ENCODE measurements at places on chromosomes 2 and 18. TPM values are rescaled to one million over a fixed set of nuclear protein-coding genes. Genes with fewer than 3 reads are reported as not detected.

DNA sequence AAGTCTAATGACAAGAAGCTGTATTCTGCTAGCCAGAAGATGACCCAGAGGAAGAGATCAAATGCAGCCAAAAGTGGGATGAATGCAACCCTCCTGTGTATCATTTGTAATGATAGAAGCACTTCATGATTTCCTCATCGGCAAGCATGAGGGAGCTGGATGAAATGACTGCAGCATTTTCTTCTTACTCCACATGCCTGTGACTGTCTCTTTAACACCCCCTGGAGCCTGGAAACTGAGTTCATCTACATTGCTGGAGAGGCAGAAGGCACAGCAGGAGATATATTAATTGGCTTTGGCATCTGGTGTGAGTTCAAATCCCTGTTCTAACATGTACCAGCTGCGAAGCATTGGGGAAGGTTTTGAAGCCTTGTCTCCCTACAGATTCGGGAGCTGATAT, 37.7 kb downstream of the ID2 start:
- no peak for DNase-seq

DNA sequence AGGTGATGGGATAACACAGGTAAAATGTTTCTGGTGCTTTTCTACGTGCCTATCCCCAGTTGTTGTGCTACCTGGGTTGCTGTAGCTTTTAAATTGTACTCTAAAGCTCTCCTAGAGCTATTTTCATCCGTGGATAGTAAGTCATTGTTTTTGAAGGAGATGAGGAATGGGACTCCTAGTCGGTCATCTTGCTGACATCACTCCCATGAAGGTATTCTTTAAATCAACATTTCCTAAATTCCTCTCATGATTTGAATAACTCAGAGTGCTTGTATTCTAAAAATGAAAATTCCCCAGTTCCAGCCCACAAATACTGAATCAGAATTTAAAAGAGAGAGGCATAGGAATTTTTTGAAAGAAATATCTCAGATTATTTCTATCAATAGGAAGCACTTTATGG, 44.3 kb downstream of the CCDC148 start:
- no peak for DNase-seq

RAB27B gene
- polyA plus RNA-seq = 3.8 TPM

SERPINB10 gene
- 0.27 TPM for polyA plus RNA-seq

MAPRE3 gene
- 12.2 TPM for polyA plus RNA-seq

- DNase-seq = no peak
These were observed 1.9 kb upstream of the HOXD11 start for GRCh38 chr2:176105078-176105729.

GRCh38 chr2:28447086-28447485, 48.8 kb upstream of the PLB1 start:
- DNase-seq = no peak

TTLL4 gene
- polyA plus RNA-seq = 47.2 TPM

ONECUT2 gene
- polyA plus RNA-seq = 0.12 TPM

GRCh38 chr18:47986620-47987387, 56.3 kb upstream of the SMAD2 start:
- no peak for DNase-seq

- no peak for DNase-seq
These were observed 673.1 kb upstream of the FSHR start for GRCh38 chr2:49827366-49827765.

DNA sequence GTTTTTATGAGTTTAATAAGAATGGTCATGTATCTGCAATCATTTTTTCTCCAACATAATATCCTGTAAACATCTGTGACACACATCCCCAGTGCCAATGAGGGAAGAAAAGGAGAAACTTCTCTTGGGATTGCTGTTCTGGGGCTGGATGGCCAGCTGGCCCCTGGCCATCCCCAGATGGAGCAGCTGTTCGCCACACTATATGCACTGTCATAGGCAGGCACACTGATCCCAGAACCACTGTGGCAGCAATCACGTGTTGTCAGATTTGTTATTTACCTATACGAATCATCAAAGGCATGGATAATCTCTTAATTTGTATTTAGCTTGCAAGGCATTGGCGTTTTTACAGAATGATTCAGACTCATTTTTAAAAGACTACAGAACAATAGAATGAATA, 167.6 kb upstream of the ACAA2 start:
- no peak for DNase-seq

DNA sequence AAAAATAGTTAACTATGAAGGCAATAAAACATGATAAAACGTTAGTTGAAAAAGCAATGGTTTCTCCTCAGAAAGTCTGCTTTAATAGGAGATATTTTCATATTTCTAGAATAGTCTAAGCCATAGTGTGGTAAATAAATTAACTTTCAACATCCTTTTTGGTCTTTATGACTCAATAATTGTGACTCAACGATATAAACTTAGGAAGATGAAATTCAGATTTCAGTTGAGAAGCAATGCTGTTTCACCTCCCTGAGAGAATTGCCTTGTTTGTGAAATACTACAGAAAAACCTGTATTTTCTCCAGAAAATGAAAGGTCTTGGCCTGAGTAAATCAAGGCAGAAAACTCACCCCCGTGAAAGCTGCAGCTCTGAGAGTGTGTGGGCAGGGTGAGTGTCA, 166.9 kb downstream of the ETAA1 start:
- no peak for DNase-seq

GRCh38 chr2:150554046-150554445, 66.6 kb upstream of the RND3 start:
- no peak for DNase-seq

GRCh38 chr18:75830828-75831227, 403.3 kb upstream of the SMIM21 start:
- no peak for DNase-seq

MARCHF4 gene
- polyA plus RNA-seq = 0.08 TPM

- DNase-seq = no peak
These were observed 268.3 kb downstream of the VAPA start for GRCh38 chr18:10182009-10182624.

ZAP70 gene
- 2.2 TPM for polyA plus RNA-seq

DSG1 gene
- 0.05 TPM for polyA plus RNA-seq

All from left kidney (tissue), 8 donors.